Activated CD8-positive, alpha-beta T cell treated with anti-CD3 and anti-CD28 coated beads, Interleukin-2, amount 10 ng/mL, durations not matched to agents 7 days and 5 days (primary cell): ENCODE measurements at places on chromosomes 12 and 14. TPM values are rescaled to one million over a fixed set of nuclear protein-coding genes. Genes with fewer than 3 reads are reported as not detected.

DNA sequence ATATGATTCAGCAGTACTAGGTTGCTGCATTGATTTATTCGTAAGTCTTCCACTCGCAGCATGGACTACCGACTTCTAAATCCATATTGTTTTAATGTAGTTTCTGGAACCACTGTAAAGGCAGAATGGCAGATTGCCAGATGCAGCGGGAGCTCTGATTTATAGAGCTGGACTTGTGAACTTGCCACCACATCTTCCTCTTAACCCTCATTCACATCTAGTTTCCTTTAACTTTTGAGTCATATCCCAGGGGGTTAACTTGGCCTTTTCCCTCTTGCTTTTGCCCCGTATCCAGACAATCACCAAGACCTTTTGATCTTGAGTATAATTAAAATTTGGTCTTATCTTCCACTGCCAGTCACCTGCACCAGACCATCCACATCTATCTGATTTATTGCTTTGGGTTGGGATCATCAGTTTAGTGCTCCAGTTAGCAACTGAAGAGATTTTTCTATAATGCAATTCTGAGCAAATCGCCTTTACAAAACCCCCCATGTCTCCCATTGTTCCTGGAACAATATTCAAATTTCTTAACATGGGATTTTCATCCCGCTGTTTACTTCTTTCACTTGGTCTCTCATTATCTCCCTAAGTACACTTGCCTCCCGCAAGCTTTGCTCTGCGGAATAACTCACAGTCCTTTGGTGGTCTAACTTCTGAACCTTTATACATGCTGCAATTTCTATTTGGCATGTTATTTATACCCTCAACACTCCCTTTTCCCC is 130.5 kb downstream of the ACSS3 start:
- no peak overlapping the region for H3K4me3 ChIP-seq
- no peak overlapping the region for H3K27ac ChIP-seq
- no peak for DNase-seq
- H3K4me1 ChIP-seq = no peaks in the 10 kb centered on the region

- no peaks in the 10 kb centered on the region for H3K36me3 ChIP-seq
- H3K4me1 ChIP-seq = peaks cover 17% of the 10 kb centered on the region
- H3K27me3 ChIP-seq = peaks cover 8% of the 10 kb centered on the region
- H3K27ac ChIP-seq = no peak overlapping the region
Measured at GRCh38 chr12:123532019-123532418, 1.5 kb downstream of the RILPL1 start.

GRCh38 chr14:30521899-30522736 is 36.8 kb upstream of the G2E3 start:
- peaks cover 5% of the 10 kb centered on the region for H3K27me3 ChIP-seq
- peaks cover 6% of the 10 kb centered on the region for H3K4me1 ChIP-seq
- no peak for DNase-seq
- H3K36me3 ChIP-seq = no peaks in the 10 kb centered on the region
- H3K27ac ChIP-seq = no peak overlapping the region

EIF2S3B gene
- total RNA-seq = 1.8 TPM

SENP1 gene
- 45.6 TPM for total RNA-seq
